ENCODE measurements at places on chromosomes 13 and 19. TPM values are rescaled to one million over a fixed set of nuclear protein-coding genes. Genes with fewer than 3 reads are reported as not detected.

The CGB5 gene
- not detected for total RNA-seq

The CEACAM8 gene
- total RNA-seq, result not detected

The OVOL3 gene
- total RNA-seq, result not detected

The HAUS5 gene
- total RNA-seq, result 15.2 TPM

The IRS2 gene
- 6.0 TPM for total RNA-seq

The ZNF274 gene
- 5.2 TPM for total RNA-seq

The KIRREL2 gene
- not detected for total RNA-seq

The ZNF534 gene
- not detected for total RNA-seq

The ZNF320 gene
- 13.3 TPM for total RNA-seq

The CYP4F12 gene
- not detected for total RNA-seq

The GRWD1 gene
- total RNA-seq, result 50.5 TPM

The UNC13A gene
- not detected for total RNA-seq

The MIA gene
- not detected for total RNA-seq

The OR10H1 gene
- not detected for total RNA-seq

The PROZ gene
- not detected for total RNA-seq

GRCh38 chr19:48253999-48254398 lies 1.7 kb downstream of the CARD8 start:
- DNase-seq, result no peak

GRCh38 chr19:16296713-16297112 lies 27.9 kb upstream of the KLF2 start:
- no peak for DNase-seq

- no peak for DNase-seq
Observed at GRCh38 chr13:101903890-101904289, 451.4 kb downstream of the ITGBL1 start.

GRCh38 chr13:25654322-25654721 lies 282.5 kb downstream of the ATP8A2 start:
- no peak for DNase-seq

GRCh38 chr13:27038323-27038722 lies 133.3 kb downstream of the USP12 start:
- DNase-seq, result no peak

GRCh38 chr19:6528544-6529121 lies 2.2 kb upstream of the TNFSF9 start:
- DNase-seq, result no peak

DNA sequence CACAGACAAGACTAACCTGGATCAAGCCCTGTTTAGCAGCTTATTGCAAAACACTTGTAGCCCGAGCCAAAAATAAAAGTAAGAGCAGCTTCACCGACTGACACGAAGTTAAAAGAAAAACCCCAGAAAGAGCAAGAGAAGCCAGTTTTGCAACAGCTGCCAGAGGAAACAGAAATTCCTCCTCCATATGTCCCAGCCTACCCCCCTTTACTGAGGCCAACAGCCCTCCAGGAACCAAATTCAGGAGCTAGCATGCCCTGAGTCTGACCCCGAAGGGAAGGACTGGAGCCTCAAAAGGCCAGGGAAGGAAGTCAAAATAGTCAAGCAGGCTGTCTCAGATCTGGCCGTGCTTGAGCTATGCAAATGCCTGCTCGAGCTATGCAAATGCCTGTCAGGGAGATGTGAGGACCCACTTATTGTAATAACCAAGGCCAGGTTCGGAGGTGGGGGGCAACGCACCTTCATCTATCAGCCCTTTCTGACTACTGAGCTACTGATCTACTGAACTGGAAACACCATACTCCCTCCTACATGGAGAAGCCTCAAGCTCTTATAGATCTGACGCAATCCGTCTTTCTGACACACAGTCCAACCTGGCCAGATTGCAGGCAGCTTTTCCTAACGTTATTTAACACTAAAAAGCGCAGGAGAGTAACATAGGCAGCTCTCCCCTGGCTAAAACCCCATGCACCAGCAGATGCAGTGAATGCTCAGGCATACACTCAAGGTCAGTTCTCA lies 6.7 kb downstream of the SIGLEC11 start:
- DNase-seq, result no peak

GRCh38 chr13:44951184-44951583 lies 38.1 kb downstream of the NUFIP1 start:
- no peak for DNase-seq

- DNase-seq, result no peak
Observed at GRCh38 chr13:72868229-72868628, 86.3 kb downstream of the PIBF1 start.

GRCh38 chr13:105908586-105908985 lies 626.9 kb downstream of the EFNB2 start:
- no peak for DNase-seq

DNA sequence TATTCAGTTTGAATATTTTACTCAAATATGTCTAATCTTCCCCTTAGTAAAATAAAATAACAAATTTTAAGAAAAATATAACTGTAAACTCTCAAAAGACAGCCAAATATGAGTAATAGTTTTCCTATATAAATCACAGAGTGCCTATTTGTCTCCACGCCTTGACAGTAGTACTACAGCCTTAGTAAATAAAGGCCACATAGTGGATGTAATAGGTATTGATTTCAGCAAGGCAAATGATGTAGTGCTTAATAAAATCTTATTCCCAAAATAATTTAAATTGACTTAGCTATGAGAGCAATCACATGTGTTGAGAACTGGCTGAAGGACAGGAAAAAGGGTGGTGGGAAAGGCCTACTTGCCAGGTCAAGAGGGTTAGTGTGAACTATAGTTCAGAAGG lies 747.2 kb downstream of the OLFM4 start:
- no peak for DNase-seq

- DNase-seq, result no peak
Observed at GRCh38 chr19:58085348-58085875, 12.6 kb downstream of the ZSCAN18 start.

- no peak for DNase-seq
Observed at GRCh38 chr19:1856345-1856697, 7.1 kb downstream of the KLF16 start.

- DNase-seq, result peak; percentile 7
Observed at GRCh38 chr13:72437458-72437857, 290.0 kb downstream of the MZT1 start.

GRCh38 chr19:4443966-4444764 lies 13.4 kb downstream of the UBXN6 start:
- peak; percentile 43 for DNase-seq

DNA sequence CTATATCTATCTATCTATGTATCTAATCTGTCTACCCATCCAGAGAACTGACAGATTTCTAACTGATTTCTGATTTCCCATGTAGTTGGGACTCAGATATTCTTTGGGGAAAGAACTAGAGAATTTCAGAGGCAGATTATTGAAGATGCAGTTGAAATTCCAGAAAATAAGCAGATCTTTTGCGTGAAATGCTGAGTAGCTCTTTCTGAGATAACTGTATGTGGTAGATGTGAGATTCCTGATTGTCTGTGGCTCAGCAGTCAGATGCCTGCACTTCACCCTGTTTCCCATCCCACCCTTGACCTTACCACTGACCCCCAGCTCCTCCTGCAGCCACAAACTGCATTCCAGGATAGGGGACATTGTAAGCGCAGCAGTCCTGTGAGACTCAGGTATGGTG lies 61.5 kb downstream of the DGKH start:
- DNase-seq, result no peak

GRCh38 chr19:10861103-10861651 lies 10.2 kb upstream of the CARM1 start:
- DNase-seq, result no peak

DNA sequence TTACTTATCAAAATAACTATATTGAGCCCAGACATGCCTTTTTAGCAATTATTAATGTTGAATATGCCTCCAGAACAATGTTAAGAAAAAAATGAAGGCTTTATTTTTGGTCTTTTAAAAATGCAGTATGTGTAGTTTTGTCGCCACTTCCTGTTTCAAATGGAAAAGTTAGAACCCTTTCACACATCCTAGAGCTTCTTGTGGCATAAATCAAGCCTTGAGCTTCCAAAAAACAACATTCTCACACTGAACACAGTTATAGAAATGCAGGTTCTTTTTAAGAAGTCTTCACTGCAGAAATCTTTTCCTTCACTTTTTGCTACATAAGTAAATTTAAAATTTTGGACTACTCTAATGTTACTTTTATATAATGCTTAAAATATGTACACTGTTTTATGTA lies 108.7 kb downstream of the ESD start:
- DNase-seq, result no peak

DNA sequence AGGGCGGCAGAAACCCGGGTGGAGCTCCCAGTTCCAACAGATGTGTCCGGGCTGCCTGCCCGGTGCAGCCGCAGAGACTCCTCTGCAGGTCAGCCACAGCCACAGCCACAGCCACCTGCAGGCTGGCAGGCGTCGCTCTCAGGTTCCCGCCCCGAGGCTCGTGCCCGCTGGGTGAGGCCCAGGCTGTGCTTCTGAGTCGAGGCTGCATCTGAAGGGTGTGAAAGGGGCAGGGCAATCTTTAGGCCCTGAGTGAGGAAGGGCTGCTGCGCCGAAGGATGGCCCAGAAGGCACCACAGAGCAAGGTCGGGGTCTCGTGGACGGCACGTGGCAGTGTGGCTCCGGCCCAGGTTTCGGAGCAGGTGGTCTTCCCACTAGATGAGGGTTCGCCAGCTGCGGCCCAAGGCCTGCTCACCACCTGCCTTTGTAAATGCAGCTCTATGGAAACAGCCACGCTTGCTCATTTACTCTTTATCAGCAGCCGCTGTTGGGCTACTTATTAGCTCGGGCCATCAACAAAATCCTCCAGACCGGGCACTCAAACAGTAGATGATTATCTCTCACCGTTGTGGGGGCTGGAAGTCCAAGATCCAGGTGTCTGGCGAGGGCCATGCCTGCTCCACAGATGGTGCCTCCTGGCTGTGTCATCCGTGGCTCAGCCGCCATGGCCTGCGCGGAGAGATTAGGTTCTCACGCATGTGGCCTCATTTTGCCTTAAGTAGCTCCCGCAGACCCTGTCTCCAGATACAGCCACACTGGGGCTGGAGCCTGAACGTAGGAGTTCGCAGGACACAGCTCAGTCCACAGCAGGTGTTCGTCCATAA lies 40.3 kb upstream of the TFDP1 start:
- DNase-seq, result no peak

DNA sequence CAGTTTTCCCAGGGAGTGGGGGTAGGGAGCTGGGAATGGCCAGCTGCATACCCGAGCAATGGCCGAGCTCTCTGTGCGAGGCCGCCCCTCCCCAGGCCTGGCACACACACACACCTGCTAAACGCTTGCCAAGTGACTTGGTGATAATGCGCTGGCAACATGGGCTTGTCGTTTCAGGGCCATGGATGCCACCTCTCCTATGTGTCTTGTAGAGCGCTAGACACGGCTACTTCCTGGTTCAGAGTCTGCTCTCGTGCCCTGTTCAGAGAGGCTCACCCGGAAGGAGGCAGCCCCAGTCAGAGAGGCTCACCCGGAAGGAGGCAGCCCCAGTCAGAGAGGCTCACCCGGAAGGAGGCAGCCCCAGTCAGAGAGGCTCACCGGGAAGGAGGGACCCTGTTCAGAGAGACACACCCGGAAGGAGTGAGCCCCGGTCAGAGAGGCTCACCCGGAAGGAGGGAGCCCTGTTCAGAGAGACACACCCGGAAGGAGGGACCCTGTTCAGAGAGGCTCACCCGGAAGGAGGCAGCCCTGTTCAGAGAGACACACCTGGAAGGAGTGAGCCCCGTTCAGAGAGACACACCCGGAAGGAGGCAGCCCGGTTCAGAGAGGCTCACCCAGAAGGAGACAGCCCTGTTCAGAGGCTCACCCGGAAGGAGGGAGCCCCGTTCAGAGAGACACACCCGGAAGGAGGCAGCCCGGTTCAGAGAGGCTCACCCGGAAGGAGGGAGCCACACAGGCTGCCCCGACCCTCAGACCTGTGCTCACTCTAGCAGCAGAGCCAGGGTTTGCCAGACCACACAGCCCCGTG lies 4.2 kb downstream of the ADPRHL1 start:
- DNase-seq, result peak; percentile 68

- no peak for DNase-seq
Observed at GRCh38 chr13:40697711-40698110, 31.3 kb upstream of the FOXO1 start.

- DNase-seq, result no peak
Observed at GRCh38 chr13:29810145-29810742, 40.2 kb downstream of the UBL3 start.

DNA sequence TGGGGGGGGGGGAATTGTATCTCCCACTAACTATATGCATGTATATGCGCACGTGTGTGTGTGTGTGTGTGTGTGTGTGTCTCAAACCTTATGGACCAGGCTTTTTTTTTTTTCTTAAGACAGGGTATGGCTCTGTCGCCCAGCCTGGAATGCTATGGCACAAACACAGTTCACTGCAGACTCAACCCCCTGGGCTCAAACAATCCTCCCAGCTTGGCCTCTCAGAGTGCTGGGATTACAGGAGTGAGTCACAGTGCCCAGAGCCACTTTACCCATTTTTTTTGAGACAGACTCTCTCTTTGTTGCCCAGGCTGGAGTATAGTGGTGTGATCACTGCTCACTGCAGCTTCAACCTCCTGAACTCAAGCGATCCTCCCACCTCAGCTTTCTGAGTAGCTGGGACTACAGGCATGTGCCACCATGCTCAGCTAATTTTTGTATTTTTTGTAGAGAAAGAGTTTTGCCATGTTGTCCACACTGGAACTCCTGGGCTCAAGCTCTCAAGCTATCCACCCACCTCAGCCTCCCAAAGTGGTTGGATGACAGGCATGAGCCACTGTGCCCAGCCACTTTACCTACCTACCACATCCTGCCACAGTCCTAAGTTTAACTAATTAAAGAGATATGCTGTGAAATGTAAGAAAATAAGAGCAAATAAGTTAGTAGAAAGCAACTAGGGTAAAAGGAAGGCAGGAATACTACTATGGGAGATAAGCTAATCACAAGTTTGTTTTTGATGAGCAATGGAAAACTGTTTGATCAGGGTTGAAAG lies 2.4 kb downstream of the ZMYM5 start:
- DNase-seq, result peak; percentile 54

- no peak for DNase-seq
Observed at GRCh38 chr13:40186041-40186440, 480.4 kb downstream of the FOXO1 start.

DNA sequence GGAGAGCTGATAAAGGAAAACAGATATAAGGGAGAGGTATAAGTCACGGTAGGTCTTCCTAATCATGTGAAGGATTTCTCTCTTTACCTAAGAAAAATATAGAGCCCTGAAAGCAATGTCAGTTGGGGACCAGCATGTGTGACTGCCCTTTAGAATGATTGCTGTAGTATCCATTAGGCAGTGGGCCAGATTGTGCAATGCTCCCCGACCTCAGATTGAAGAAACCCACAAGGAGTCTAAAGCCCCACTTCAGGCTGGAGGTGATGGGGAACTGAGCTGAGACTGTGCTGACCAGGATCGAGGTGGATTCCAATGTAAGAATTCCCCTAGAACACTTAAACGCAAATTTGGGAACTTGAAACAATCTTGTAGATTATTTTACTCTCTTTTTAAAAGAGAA lies 614.4 kb downstream of the LIG4 start:
- no peak for DNase-seq

DNA sequence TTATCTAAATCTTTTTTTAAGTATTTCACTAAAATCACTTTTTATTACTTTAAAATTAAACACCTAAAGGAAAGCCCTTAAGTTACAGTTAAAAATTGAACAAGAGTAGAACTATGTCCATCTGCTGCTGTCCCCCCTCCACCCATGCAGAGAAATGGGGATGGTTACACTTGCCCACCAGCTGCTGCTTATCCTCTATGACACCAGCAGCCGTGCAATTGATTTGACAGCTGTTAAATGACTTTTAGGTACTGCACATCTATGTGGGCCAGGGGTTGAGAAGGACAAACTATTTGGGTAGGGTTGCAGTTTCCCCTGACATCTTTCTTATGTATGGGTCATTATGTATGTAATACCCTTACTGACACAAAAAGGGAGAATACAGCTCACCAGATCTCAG lies 77.2 kb downstream of the TBC1D4 start:
- no peak for DNase-seq
